ENCODE measurements at places on chromosomes 4 and X.

- no peak for DNase-seq
Observed at GRCh38 chr4:91111556-91111955, 984.4 kb downstream of the CCSER1 start.

DNA sequence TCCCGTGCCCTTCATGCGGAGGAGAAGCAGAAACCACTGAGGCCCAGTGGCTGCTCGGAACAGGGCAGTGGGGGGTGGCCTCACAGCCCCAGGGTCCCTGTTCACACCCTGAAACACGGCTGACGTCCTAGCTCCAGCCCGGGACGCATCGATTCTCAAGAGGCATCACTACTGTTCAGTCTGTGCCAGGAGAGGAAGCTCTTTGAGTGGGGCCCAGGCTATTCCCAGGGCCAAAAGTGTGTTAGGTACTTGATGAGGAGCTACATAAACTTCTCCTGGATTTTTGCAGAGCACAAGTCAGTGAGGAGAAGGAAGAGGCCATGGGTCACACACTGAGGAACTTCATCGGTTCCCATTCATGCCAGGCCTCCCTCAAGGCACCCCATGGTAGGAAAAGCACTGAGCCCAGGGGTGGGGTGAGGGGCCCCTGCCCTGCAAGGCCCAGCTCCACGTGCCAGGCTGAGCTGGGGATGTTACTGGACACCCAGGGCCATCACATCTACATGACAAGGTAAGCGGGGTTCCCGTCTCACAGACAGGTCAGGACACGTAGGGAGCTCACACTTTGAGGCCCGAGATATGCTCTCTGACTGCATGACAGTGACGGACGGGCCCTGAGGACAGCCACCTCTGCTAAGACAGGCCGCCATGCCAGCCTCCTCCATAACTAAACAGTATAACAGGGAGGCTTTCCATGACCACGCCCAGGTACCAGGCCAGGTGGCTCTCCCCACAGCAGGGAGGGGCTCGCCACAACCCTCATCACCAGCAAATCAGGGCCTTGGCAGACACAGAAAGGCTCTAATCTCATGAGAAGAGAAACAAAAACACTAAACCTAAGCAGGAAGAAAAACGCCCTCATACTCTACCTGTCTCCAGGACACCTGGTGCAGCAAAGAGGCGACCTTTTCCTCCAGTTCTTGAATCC lies 12.4 kb downstream of the TNIP2 start:
- DNase-seq, result no peak

DNA sequence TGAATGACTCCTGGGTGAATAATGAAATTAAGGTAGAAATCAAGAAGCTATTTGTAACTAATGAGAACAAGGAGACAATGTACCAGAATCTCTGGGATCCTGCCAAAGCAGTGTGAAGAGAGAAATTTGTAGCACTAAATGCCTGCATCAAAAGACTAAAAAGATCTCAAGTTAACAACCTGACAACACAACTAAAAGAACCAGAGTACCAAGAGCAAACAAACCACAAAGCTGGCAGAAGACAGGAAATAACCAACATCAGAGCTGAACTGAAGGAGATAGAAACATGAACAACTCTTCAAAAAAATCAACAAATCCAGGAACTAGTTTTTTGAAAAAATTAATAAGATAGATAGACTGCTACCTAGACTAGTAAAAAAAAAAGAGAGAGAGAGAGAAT lies 8.4 kb downstream of the CFAP299 start:
- DNase-seq, result no peak

DNA sequence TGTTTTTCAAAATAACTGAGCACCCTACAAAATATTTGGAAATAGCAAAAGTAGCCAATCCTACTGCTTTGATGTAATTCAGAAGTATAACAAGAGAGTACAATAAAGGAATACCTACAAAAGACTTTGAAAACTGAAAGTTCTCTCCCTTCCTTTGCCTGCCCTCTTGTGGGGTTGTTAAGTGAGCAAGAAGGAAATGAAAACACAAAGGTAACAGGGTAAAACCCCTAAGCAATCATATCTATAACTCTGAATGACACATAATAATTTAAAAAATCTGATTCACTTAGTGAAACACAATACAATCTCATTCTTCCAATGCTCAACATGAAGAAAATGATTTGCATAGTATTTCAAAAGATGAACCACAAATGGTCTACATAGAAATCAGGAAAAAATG lies 98.2 kb downstream of the FRYL start:
- no peak for DNase-seq

DNA sequence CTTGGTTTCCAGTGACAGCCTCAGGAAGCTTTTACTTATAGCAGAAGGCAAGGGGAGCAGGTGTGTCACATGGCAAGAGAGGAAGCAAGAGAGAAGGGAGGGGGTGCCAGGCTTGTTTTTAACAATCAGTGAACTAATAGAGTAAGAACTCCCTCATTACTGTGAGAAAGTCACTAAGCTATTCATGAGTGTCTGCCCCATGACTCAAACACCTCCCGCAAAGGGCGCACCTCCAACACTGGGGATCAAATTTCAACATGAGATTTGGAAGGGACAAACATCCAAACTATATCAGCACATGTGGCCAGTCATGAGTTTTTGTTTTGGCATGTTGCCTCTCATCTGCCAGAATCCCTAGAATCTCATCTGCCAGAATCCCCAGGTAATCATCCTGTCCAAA lies 183.5 kb upstream of the C1QTNF7 start:
- DNase-seq, result no peak

- DNase-seq, result no peak
Observed at GRCh38 chr4:2928242-2929176, 34.7 kb downstream of the NOP14 start.

DNA sequence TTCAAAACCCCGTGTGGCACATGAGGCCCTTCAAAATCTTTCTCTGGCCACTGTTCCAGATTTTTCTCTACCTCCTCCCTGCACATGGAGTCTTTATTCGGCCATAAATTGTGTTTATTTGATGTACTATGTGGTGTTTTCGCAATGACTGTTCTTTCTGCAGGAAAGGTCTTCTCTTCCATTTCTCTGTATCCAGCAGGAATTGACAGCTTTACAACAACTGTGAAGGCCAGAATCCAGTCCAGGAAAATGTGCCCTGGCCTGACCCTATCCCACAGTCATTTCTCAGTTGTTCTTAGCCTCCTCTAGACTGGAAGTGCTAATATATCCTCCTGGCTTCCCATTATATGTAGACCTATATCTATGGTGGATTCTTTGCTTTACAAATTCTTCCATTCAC lies 191.4 kb downstream of the COL25A1 start:
- DNase-seq, result no peak

DNA sequence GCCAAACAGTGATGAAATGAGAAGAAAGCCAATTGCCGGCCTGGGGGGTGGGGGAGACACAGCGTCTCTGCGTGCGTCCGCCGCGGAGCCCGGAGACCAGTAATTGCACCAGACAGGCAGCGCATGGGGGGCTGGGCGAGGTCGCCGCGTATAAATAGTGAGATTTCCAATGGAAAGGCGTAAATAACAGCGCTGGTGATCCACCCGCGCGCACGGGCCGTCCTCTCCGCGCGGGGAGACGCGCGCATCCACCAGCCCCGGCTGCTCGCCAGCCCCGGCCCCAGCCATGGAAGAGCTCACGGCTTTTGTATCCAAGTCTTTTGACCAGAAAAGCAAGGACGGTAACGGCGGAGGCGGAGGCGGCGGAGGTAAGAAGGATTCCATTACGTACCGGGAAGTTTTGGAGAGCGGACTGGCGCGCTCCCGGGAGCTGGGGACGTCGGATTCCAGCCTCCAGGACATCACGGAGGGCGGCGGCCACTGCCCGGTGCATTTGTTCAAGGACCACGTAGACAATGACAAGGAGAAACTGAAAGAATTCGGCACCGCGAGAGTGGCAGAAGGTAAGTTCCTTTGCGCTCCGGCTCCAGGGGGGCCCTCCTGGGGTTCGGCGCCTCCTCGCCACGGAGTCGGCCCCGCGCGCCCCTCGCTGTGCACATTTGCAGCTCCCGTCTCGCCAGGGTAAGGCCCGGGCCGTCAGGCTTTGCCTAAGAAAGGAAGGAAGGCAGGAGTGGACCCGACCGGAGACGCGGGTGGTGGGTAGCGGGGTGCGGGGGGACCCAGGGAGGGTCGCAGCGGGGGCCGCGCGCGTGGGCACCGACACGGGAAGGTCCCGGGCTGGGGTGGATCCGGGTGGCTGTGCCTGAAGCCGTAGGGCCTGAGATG lies at the start of gene SHOX:
SHOX (plus strand) TSS at position 180 of the 885 bp plus-strand sequence; CDS start at position 287, 107 bp downstream.
- no peak for DNase-seq

DNA sequence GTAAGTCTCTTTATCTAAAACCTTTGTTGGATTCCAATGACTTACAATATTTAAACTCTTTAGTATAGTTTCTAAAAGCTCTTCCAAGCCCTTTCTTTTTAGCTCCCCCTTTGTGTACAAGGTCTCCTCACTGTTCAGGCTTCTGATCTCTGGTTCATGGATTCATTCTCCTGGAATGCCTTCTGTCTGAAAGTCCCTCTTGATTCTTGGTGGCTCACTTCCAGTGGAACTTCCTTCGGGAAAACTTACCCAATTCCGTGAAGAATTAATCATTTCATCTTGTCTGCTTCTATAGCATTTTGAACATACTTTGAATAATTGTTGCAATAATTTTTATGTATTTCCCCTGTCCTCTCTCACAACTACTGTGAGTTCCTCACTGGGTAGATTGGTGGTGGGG lies 3.6 kb downstream of the ARHGAP24 start:
- no peak for DNase-seq

DNA sequence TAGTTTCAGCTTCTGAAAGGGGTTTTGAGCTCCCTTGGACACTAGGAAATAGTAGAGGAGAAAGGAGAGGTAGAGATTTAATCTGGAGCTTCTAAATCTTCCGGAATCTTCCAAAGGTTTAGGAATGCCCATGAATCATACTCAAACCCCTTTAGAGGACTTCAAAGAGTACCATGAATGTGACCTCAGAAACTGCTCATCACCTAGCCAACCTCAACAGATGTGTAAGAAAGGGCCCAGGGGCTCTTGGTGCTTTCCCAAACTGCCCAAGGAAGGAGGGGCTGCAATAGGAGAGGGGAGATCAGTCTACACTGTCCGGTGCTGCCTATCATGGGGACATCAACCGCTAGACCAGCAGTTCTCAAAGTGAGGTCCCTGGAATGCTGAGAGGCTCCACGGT lies 109.1 kb downstream of the RBM47 start:
- DNase-seq, result no peak

- no peak for DNase-seq
Observed at GRCh38 chr4:133598779-133599178, 449.7 kb downstream of the PCDH10 start.

DNA sequence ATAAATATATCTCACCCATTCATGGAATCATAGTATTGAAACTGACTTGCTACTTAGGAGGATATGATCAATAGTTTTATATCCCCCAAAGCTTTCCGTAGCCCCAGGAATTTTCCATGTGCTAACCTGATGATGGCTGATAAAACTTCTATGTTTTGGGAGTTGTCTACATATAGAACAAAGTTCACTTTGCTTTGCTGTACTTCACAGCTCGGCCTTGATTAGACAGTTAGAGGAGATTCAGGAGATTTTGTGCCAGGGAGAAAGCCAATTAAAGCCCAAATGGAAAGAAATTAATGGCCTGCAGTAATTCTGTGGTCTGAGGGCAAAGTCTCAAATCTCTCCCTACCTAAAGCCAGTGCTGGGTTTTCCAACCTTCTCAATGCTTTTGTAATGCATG lies 114.9 kb upstream of the SLC34A2 start:
- no peak for DNase-seq

GRCh38 chr4:165312506-165312905 lies 15.0 kb upstream of the MSMO1 start:
- no peak for DNase-seq

GRCh38 chr4:175470131-175470530 lies 341.9 kb downstream of the GPM6A start:
- no peak for DNase-seq
